Muscle of leg (tissue), 16 donors: ENCODE measurements at places on chromosomes 6 and 20.

DNA sequence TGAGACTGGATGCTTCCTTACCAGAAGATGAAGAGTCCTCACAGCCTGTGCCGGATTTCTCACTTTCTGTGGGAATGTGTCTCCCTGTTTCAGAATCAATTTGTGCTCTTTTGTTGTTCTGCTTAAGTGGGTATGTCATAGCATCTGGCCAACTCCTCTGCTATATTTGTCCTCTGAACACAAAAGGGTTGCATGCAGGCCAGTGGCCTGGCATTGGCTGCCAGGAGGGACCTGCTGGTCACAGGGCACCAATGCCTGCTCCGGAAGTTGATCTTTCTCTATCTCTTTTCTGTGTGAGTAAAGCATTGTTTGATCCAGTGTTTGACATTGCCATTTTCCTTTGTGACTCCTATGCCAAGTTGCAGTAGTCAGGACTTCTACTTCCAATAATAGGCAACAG, 47.8 kb downstream of the JARID2 start:
- no peak for DNase-seq

GRCh38 chr6:81876971-81877370, 124.5 kb upstream of the TENT5A start:
- no peak for DNase-seq

GRCh38 chr6:136102991-136103688, 147.0 kb downstream of the MTFR2 start:
- no peak for DNase-seq

DNA sequence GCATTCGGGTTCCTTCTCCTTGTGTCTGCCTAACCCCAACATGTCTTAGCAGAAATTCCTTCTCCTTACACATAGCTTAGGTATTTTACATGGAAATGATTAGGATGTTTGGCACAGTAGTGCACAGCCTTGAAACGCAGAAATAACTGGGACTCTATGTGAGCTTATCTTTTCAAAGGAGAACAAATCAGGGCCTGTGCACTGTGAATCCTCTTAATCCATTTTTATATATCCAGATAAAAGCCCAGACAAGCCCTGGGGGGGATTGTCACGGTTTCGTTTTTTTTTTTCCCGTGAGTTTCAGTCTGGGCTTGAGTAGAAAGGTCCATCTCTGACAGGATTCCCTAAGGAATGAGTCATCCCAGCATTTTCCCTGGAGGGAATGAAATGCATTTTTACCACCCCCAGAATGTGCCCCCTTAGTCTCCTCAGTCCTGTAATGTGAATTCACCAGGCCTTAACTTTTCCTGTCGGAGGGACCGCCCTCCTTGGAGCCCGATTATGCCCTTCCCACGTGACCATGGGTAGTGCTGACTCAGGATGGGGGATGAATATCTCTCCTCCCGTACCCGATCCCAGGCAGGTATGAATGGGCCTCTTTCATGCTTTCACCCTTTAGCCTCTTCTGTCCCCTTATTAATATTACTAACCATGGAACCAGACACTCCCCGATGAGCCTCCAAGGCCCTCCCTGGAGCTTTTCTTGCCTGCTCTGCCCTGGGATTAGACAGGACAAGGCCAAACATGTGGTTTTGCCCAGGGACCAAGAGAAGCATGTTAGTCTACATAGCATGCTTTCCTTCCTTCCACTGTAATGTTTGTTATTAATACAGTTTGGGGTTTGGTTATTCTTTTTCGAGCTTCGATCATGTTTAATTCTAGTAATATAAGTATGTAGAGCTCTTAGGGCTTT, 23.9 kb upstream of the NAA20 start:
- no peak for DNase-seq

DNA sequence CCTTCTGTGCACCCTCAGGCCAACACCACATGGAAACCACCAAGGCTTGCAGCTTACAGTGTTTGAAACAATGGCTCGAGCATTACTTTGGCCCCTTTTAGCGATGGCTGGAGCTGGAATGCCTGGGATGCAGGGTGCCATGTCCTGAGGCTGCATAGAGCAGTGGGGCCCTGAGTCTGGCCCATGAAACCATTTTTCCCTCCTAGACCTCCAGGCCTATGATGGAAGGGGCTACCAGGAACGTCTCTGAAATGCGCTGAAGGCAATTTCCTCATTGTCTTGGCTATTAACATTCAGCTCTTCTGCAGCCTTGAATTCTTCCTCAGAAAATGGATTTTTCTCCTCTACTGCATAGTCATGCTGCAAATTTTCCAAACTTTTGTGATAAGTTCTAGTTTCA, 29.9 kb upstream of the SERINC1 start:
- no peak for DNase-seq

- no peak for DNase-seq
Measured at GRCh38 chr6:168605964-168606363, 165.0 kb downstream of the SMOC2 start.

DNA sequence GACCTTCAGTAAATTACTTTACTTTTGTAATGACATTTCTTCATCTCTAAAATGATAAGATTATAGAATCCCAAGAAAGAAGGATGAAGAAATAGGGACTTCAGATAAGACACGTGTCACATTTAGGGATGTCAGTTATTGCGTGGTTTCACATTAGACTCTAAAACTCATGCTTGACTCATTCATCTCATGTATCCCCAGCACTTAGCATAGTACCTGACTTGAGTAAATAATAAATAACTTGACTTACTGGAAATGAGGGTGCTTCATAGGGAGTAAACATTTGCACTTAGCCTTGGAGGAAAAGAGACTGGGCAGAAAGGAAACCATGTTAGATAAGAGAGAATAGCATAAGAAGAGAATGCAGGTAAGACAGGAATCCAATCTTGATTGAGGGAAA, 37.2 kb downstream of the VTA1 start:
- no peak for DNase-seq
